Panc1 (cell line): ENCODE measurements at places on chromosomes 5 and 9. TPM values are rescaled to one million over a fixed set of nuclear protein-coding genes. Genes with fewer than 3 reads are reported as not detected.

The AQP7 gene
- total RNA-seq, result 0.26 TPM

The CTSL gene
- 45.2 TPM for total RNA-seq

DNA sequence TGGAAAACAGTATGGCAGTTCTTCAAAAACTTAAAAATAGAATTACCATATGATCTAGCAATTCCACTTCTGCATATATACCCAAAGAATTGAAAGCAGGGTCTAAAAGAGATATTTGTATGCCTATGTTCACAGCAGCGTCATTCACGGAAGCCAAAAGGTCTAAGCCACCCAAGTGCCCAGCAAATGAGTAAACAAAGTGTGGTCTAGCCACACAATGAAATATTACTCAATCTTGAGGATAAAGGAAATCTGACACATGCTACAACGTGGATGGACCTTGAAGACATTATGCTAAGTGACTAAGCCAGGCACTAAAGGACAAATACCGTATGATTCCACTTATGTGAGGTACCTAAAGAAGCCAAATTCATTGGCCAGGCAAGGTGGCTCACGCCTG is 11.1 kb upstream of the MED27 start:
- DNase-seq, result no peak

- no peak for DNase-seq
Observed at GRCh38 chr5:107867266-107867665, 196.5 kb upstream of the EFNA5 start.

GRCh38 chr5:50663636-50664035 is 2.8 kb upstream of the PARP8 start:
- no peak for DNase-seq

DNA sequence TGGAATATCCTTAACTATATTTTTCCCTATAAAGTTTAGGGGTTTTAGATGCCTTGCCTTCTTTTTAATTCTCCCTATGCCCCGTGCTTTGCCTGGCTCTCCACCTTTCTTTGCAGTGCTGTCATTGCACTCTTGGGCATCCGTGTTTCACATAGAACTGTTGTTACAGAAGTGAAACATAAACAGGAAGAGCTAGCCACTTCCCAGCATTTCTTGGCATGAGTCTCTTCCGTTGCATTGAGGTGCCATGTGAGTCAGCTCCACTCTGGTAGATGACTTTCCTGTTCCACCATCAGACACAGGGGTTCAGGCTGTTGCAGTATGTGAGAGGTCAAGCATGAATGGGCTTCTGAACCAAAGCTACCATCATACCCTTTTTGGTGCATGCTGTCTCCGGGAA is 73.4 kb downstream of the ANGPTL2 start:
- peak; percentile 69 for DNase-seq

- DNase-seq, result no peak
Observed at GRCh38 chr9:125732562-125732961, 14.6 kb upstream of the PBX3 start.

GRCh38 chr9:136688274-136689107 is 1.2 kb upstream of the AGPAT2 start:
- DNase-seq, result no peak

DNA sequence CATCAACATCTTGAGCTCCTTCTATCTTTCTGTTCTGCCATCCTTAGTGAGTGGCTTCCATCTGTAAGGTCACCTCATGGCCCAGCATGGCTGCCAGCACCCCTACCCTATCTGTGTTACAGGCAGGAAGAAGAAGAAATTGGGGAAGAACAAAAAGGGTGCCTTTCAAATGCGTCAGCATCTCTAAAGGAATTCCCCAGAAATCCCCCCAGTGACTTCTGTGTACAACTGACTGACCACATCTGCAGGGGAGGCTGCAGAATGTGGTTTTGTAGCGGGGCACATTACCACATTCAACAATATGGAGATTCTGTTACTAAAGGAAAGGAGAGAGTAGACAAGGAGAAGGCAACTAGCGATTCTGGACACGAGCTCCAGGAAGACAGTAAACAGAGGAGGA is 40.1 kb downstream of the ALG2 start:
- no peak for DNase-seq
